Fibroblast of upper back skin (primary cell): ENCODE measurements at places on chromosomes 16 and 17.

- DNase-seq, result no peak
Observed at GRCh38 chr17:7240375-7240774, 1.1 kb upstream of the PHF23 start.

DNA sequence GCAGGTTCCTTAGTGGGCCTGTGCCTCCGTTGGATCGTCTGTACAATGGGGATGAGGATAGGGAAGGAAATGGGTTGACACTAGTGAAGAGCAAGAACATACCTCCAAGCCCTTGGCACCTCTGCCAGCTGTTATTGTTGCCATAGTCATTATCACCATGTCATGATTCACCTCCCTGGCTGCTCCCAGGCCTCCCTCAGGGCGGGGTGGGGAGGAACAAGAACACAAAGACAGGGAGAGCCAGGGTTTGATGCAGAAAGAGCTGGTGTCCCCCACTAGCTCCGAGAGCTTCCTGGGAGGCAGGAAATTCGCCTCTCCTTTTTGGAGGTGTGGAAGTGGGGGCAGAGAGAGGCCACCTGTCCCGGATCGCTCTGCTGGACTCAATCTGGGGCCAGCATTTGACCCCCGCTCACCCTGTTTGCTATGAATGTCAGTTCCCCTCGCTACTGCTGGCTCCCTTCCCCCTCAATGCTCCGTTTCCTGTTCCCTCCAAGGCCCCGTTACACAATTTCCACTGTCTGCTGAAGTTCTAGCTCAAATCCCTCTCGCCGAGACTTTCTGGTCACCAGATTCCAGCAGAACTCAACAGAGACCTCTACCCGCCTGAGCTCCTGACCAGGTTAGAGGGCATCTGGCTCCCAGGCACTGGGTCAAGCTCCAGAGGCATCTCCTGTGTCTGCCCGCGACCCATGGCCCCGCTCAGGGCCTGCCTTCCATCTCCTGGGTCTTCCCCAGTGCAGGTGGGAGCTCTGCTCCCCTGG is 9.1 kb downstream of the TIMP2 start:
- no peak for DNase-seq

DNA sequence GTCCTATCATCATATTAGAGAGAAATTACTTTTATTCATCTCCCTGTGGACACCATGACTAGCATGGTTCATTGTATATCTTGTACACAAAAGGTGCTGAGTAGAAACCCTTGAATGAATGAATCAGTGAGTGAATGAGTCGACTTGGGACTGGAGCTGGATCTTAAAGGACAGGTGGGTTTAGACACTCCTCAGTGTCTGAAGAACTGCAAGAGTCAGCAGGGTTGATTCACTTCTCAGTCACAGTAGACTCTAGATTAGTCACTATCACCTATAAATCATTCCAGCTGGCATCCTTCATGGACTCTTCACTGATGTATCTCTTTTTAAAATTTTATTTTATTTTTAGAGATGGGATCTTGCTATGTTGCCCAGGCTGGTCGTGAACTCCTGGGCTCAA is 30.1 kb upstream of the PMFBP1 start:
- DNase-seq, result peak; percentile 13

DNA sequence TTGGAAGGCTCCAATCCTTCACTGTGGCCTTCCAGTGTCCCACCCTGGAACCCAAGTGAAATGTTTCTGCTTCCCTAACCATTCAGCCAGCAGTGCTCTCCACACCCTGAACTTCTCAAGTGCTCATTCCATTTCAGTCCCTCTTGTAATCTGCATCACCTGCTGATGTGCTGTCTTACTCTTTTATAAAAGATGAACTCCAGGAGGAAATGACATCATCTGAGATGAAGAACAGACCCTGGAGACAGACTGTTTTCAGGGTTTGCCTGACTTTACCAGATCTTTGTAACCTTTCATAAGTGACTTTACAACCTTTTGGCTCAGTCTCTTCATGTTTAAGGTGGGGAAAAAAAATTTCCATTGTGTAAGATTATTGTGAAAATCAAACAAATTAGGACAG is 61.3 kb downstream of the CNTNAP4 start:
- no peak for DNase-seq

GRCh38 chr17:56648806-56649205 is 55.3 kb downstream of the NOG start:
- no peak for DNase-seq

DNA sequence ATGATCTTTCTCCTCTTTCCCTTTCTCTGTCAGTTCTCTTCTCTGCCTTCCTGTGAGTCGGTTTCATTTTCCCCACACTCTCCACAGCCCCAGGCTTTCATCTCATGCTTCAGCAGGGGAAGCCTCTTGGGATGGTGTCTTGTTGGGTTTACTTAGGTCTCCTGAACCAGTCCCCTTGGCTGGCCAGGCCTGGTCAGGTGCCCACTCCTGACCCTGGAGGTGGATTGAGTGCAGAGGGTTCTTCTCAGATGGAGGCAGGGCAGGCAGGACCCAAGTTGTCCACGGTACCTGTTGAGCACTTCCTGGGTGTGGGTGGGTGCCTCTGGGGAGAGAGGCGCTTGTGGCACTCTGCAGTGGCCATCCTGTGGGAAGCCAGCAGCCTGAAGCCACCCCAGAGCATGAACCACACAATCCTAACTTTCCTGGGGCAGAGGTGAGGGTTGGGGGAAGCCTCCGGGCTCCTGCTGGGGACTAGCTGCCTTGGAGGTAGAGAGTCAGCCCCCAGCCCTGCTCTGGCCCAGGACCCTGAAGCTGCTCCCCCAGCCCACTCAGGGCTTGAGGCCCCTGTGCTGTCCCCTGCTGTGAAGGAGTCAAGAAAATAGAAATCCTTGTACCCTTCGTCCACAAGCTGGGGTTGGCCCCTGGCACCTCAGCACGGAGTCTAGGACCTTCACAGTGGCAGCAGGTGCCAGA is 2.0 kb upstream of the RAP1GAP2 start:
- no peak for DNase-seq

GRCh38 chr16:12750554-12750918 is 53.2 kb downstream of the CPPED1 start:
- no peak for DNase-seq

- no peak for DNase-seq
Observed at GRCh38 chr17:8754890-8755289, 3.5 kb downstream of the SPDYE4 start.

DNA sequence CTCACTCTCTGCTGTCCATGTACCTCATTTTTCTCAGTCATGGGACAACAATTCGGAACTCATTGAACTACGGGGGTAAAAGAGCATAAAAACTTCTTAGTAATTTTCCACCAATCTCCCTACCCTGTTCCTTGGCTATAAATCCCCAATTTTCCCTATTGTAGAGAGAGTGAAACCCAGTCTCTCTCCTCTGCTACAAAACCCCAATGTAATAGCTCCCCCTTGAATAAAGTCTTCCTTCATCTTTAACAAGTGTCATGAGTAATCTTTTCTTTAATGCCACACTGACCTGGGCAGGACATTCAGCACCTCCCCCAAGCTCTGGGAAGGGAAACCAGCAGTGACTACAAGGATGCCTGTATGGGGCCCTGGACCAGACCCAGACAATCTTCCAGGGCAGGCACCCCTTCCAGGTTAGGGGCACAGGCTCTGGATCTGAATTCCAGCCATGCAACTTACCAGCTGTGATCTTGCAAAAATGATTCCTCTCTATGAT is 10.2 kb upstream of the EIF1 start:
- DNase-seq, result no peak

DNA sequence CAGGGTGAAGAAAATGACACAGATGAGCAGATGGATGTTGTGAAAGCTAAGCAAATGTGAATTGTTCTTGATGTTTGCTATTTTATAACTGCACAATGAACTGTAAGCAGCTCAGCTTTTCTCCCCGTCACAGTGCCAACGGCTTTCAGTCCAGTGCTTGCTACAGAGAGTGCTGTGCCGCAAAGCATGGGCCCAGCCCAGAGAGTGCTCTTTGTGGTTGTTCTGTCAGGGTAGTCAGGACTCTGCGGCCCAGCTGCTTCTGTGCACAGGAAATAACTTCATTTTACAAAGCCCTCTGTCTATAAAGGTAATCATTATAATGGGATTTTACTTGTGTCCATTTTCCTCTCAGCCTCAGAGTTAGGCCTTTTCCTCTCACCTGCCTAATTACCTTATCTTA is 39.1 kb downstream of the CDRT15 start:
- DNase-seq, result no peak

- no peak for DNase-seq
Observed at GRCh38 chr16:57713596-57713995, 19.0 kb downstream of the DRC7 start.

GRCh38 chr16:84509032-84509950 is 4.8 kb upstream of the MEAK7 start:
- no peak for DNase-seq

DNA sequence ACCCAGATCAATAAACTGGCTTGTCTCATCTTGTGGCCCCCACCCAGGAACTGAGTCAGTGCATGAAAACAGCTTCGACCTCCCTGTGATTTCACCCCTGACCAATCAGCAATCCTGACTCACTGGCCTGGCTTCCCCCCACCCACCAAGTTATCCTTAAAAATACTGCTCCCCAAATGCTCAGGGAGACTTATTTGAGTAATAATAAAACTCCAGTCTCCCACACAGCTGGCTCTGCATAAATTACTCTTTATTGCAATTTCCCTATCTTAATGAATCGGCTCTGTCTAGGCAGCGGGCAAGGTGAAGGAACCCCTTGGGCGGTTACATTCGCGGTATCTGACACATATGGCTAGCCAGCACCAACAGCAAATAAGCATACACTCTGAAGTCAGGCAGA is 9.8 kb upstream of the RABEP1 start:
- DNase-seq, result no peak

DNA sequence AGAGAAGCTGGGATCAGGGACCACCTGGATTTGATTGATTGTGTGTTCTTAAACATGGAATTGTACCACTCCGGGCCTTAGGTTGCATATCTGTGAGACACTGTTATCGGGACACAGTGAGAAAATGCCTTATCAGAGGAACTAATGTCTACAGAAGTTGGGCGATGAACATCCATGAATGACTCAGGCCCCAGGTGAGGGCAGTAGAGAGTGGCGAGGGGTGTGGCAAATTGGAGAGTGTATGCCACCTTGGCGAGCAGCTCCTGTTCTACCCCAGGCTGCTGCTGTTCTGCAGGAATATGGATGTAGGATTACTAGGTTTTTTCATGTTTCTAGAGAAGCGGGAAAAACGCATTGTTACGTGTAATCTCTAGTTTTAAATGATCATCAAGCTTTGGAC is 38.8 kb downstream of the CLEC16A start:
- DNase-seq, result no peak

GRCh38 chr17:68074279-68074678 is 38.7 kb downstream of the KPNA2 start:
- no peak for DNase-seq

GRCh38 chr17:50943575-50943933 is 77.4 kb upstream of the TOB1 start:
- no peak for DNase-seq

DNA sequence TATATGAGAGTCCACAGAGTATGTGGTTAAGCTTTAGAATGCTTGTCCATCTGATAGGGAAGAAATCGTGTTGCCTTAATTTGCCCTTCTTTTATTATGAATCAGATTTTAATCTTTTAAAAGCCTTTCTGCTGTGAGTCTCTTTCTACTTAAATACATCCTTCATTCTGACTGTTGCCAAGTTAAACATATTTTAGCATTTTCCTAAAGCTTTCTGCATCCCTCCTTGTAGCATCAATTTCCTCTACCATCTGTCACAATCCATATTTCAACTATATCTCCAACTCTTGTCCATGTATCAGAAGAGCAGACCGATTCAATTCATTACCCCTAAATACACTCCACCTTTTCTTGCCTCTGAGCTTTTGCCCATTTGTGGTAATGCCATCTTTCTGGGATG is 20.5 kb upstream of the FA2H start:
- DNase-seq, result no peak

GRCh38 chr17:39339272-39339671 is 62.2 kb downstream of the FBXL20 start:
- DNase-seq, result no peak

DNA sequence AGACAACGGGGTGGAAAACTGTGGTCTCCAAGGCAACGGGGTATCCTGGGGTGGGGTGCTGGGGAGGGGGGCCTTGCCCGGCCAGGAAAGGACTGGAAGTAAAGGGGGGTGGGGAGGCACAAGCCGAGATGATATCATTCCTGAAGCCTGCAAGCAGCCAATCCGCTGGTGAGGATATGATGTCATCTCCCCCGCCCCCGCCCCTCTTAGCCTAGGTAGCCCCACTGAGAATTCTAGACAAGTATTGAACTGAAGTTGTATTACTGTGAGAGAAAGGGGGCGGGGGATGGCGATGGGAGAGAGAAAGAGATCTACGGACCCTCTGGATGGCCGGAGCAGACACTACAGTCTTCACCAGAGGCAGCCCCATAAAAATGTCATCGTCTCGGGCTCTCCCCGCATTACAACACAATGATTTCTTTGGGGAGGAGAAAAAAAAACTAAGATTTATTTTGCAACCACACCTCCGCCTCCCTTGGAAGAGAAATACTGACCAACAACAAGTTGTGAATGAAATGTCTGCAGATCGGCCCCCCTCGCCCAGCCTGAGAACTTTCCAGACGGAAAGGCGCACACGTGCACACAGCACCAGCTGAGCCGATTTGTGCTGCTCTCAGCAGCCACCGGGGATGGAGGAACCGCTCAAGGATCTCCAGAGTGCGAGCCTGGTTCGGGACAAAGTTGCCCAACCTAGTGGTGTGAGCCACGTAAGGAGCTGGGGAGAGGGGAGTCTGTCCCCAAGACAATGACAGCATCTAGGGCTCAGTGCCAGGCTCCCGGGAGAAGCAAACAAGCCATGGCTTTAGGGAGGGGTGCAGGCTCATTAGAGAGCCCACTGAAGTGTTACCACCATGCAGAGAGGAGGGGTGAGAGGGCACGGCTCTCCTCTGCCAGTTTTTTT is 222.1 kb downstream of the SOX9 start:
- DNase-seq, result no peak
